ENCODE measurements at places on chromosomes 5 and 9. TPM values are rescaled to one million over a fixed set of nuclear protein-coding genes. Genes with fewer than 3 reads are reported as not detected.

Gene CFAP90
- total RNA-seq = 2.5 TPM

DNA sequence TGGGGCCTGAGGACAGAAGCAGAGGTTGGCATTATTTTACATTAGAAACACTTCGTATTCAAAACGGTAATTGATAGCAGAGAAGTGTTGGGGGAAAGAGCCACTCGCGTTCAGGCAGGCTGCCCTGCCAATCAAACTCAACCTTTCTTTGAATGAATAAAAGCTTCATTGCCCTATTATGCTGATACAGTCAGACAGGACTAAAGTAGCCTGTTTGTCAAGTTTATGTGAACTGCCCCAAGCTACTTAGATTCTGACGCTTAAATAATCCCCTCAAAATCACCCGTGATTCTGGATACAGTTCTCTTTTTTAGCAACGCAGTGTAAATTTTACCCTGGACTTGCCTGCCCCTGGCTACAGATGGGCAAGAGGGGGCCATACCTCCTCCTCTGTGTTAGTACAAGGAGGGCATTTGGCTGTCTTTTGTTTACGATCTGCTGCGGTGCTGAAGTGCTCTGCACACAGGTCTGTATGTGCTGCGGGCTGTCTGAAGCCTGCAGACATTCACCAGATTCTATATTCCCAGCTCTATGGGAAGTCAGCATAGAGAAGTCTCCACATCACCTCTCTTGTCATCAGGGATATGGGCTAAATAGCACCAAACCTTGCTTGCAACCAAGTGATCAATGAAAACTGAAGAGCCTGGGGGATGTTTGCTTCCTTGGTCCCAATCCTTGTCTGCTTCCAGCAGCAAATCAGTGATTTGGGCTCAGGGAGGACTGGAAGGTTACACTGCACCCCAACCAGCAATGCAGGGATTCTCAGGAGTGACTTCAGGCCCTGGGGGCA lies 218.4 kb downstream of the EBF1 start:
- DNase-seq = no peak

GRCh38 chr5:16809395-16810207 lies 126.5 kb downstream of the MYO10 start:
- no peak for DNase-seq

- DNase-seq = peak; percentile 100
Measured at GRCh38 chr9:63816751-63817621, 1468.0 kb downstream of the FOXD4L5 start.

DNA sequence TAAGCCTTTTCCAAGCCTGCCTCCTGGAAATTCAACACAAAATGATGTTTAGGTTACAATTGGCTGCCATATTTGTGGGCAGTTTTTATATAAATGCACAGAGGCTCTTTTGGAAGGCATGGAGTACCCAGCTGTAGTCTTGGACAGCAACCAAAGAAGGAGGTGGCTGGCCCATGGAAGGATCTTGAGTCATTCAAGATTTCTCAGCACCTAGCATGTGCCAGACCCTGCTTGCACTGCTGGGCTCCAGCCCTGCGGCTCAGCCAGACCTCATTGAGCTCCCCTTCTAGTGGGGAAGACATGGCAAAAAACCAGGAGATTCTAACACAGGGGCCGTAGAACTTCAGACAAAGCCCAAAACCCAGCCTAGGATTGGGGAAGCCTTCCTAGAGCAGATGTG lies 22.1 kb downstream of the JADE2 start:
- DNase-seq = no peak

GRCh38 chr5:78974601-78975000 lies 10.5 kb downstream of the ARSB start:
- no peak for DNase-seq

DNA sequence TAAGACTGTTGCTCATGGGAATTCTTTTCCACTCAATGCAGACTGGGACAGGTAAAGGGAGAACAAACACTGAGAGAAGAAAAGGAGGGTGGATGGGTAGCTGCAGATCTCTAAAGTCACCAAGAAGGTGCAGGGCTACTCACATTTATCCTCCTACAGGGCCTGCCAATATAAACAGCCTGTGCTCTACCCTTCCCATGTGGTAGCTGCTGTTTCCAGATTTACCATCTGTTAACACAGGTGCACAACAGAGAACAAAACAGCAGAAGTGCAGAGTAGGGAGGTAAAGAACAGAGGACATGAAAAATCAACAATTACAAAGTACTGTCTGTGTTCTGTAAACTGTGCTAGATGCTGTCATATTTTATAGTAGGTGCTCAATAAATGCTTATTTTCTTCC lies 26.0 kb downstream of the JAKMIP2 start:
- no peak for DNase-seq

Gene C9orf153
- not detected for total RNA-seq

DNA sequence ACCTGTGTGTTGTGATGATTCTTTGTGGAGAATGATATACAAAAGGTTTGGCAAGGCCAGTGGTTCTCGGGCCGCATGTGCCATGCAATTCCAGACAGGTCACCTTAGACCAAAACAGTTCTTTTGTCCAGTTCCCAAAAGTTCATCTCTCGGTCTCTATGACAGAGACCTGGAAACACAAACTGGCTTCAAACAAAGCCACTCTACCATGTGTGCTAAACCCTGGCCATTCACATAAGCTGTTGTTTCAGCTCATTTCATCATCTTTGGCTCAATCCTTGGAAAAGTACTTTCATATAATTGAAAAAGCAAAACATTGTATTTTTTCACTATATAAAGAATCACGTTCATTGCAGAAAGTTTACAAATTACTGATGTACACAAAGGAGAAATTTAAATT lies 210.5 kb upstream of the SEMA6A start:
- DNase-seq = no peak

GRCh38 chr9:77463151-77463550 lies 185.0 kb downstream of the GNA14 start:
- DNase-seq = no peak

GRCh38 chr9:8822667-8823025 lies 1023.1 kb upstream of the DMAC1 start:
- DNase-seq = no peak

GRCh38 chr9:92538541-92538940 lies 2.8 kb upstream of the ECM2 start:
- no peak for DNase-seq

GRCh38 chr9:117787746-117788145 lies 83.5 kb downstream of the TLR4 start:
- DNase-seq = no peak

Gene SARDH
- total RNA-seq = 2.0 TPM

DNA sequence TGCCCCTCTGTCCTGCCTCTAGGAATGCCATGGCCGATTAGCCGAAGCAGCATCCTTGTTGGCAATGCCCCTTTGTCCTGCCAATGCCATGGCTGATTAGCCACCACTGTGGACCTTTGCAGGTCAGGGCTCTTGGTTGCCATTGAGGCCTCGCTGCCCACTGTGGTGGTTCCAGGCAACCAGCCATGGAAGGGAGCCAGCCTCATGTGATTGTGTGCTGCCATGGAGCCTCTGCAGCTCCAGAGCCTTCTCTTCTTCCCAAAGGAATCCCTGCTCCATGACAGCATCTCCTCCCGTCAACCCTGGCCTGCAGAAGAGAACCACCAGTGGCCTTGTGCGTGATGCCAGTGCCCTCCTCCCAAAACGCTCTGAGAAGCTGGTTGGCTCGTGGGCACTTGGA lies 187.0 kb downstream of the CACNA1B start:
- peak; percentile 84 for DNase-seq

DNA sequence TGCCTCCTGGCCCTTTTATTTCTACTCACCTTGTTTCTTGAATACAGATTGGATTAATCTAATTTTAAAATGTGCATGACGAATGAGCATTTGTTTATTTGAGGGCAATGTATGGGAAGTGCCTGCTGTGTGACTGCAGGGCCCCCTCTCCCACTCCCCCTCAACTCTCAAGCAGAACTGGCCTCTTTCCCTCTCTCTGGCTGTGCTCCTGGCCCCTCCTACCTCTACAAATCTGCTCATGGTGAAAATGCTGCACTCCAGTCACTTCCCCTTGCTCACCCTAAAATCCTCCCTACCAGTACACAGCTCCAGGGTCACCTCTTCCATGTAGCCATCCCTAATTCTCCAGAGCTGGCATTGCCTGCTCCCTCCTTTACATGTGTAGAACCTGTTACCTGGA lies 17.2 kb upstream of the NDST1 start:
- DNase-seq = no peak

Gene PCDHGB5
- 15.0 TPM for total RNA-seq

GRCh38 chr9:107108342-107109130 lies 174.5 kb upstream of the RAD23B start:
- peak; percentile 71 for DNase-seq

Gene CARTPT
- total RNA-seq = not detected

Gene COL23A1
- total RNA-seq = 3.7 TPM

GRCh38 chr9:26768145-26768544 lies 124.5 kb downstream of the CAAP1 start:
- no peak for DNase-seq

Gene UNC13B
- 20.4 TPM for total RNA-seq

DNA sequence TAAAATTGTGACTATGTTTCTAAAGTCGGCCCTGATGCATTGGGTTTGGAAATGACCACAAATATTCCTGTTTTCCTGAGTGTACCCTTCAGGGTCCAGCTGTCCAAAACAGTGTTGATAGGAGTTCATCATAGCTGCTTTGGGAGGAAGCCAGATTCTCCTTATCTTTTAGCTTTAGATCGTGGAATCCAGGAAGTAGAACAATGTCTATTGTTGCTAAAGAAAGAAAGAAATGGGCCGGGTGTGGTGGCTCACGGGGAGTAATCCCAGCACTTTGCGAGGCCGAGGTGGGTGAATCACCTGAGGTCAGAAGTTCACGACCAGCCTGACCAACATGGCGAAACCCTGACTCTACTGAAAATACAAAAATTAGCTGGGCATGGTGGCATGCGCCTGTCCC lies 9.5 kb downstream of the CAVIN4 start:
- no peak for DNase-seq

DNA sequence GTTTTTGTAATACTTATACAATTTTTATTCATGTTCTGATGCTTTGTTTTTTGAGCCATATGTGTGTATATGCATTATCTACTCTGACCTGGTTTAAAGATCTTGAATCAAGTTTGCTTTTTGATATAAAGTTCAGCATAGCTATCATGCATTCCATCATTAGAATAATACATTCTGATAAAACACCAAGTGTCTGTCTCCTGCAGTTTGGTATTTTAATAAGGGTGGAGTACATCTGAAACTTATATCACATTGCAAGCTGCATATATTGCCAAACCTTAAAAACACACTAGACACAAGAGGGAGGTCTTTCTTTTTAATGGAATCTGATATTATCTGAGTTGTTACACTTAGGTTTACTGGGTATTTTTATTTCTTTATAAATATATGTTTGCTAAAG lies 102.8 kb upstream of the ADAMTSL1 start:
- no peak for DNase-seq

DNA sequence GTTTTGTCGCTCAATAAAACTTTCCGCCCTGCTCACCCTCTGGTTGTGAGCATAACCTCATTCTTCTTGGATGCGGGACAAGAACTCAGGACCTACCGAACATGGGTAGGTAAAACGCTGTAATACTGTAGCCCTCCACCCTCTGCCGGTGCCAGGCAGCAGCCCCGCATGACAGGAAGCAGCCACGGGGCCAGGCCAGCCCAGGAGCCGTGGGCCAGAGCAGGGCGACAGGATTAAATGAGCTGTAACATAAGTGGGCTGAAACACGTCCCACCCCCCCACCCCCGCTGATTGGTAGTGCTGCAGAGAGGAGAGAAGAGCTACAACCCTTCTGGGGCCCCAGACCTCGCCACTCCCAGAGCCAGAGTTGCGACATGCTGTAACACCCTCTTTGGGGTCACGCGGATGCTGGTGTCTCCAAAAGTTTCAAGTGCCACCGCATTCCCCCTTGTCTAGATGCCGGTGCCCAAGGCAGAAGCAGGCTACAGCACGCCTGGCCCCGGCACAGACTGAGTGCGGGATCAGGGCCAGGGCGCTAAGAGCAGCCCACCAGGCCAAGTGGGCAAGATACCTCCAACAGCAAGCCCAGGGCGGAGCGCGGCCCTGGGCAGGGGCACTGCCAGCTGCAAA lies 81.8 kb downstream of the FBXW11 start:
- DNase-seq = no peak

GRCh38 chr5:59234236-59234635 lies 651.4 kb downstream of the RAB3C start:
- DNase-seq = no peak

DNA sequence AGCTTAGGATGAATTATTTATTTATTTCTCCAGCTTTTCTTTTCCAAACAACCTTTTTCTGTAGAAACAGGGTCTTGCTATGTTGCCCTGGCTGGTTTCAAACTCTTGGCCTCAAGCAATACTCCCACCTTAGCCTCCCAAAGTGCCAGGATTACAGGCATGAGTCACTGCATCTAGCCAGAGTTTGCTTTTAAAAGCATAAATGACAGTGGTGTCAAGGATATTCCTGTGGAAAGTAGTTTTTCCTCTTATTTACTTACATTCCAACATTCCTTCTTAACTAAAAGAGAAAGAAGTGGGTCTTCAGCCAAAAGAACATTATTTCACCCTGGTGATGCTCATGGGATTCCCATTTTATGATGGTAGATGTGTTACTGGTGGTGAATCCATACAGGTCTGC lies 62.4 kb downstream of the GRIA1 start:
- no peak for DNase-seq

GRCh38 chr9:120612218-120612617 lies 32.3 kb upstream of the CDK5RAP2 start:
- DNase-seq = no peak

DNA sequence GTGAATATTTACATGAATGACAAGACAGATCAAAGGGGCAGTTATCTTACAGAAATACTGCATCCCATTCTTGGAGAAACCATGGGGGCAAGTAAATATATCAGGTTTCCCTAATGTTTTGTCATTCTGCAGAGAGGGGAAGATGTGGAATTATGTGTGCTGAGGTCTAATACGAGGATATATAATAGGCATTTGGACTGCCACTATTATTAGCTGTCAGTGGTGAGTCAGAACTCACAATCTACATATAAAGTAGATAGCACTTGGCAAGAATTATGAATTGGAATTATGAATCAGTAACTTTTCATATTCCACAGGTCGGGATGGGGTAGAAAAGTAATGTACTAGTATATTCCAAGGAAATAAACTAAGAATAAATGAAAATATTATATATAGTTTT lies 121.7 kb downstream of the GIN1 start:
- no peak for DNase-seq

DNA sequence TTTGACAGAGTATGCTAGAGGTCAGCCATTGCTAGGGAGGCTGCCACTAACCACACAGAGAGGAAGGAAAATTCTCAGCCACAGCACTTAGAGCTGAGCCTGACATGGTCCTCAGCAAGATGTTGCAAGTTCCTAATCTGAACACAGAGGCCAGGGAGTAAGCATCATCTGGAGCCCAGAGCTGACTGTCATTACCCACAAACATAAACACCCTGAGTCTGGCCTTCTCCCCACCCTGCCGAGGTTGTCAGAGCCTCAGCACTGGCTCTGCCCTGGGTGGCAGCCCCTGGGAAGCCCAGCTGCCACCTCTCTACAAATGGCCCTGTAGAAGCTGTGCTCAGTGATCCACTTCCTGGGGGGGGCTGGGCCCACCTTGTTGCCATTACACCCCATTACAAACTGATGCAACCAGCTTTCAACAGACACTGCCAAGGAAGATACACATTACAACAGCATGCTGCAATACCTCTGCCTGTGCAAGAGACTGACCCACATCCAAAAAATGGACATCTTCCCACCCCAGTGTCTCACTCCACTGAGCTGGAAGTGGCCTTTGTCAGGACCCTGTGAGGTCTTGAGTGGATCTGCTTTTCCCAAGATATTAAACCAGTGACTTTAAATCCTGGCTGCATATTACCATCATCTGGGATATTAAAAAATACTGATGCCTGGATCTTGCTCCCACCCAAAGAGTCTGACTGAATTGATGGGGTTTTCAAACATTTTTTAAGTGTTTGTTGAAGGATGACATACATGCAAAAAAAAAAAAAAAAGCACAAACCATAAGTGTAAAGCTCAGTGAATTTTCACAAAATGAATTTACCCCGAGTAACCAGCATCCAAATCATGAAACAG lies 33.0 kb downstream of the IRF1 start:
- no peak for DNase-seq

Measured in vagina (tissue), 2 donors.